NCI-H1092 treated with DMSO at 0.1 percent for 48 hours (cell line): ENCODE measurements at places on chromosomes 6 and 20.

DNA sequence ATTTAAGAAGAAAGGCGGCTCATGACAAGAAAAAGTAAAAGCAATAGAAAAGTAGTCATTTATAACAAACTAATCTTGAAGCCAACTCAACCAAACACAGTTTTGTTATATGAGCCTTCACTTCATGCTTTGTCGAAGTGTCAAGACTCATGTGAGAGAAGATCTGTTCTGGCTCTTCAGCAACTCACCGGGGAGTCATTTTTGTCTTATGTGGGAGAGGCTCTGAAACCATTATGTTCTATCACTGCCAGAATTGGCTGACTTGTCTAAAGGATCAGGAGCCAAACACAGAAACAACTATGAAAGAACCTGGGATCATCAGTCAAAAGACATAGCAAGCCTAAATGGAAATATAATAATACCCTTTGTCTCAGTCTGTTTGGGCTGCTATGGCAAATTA, 105.2 kb downstream of the CDK19 start:
- no peak for DNase-seq

DNA sequence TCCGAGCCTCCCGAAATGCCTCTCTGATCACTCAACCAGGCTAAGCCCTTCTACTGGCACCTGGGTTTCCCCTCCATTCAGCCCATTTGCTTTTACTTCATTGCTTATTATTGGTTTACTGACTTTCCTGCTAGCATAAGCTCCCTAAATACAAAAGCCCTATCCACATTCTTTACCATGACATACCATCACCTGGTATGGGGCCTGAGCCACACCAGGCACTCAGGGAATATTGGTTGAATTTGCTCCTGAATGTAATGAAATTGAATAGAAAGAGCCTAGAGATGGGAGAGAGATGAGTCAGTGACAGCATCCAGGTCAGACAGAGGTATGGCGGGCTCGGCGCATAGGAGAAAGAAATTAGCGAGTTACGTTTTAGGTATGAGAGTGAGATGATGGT, 120.0 kb downstream of the CD164 start:
- no peak for DNase-seq

GRCh38 chr20:10453241-10453640, 18.1 kb downstream of the SLX4IP start:
- DNase-seq = no peak

- DNase-seq = no peak
Observed at GRCh38 chr20:24653306-24653705, 183.9 kb downstream of the SYNDIG1 start.

GRCh38 chr6:96576221-96576620, 13.3 kb downstream of the FHL5 start:
- no peak for DNase-seq

GRCh38 chr20:5044075-5044620, 42.8 kb upstream of the SLC23A2 start:
- DNase-seq = no peak

- no peak for DNase-seq
Observed at GRCh38 chr6:125469915-125470314, 168.1 kb upstream of the HDDC2 start.

GRCh38 chr20:57265336-57265996, 975 bp downstream of the BMP7 start:
- DNase-seq = no peak

GRCh38 chr6:136723780-136724179, 68.5 kb downstream of the MAP3K5 start:
- no peak for DNase-seq

DNA sequence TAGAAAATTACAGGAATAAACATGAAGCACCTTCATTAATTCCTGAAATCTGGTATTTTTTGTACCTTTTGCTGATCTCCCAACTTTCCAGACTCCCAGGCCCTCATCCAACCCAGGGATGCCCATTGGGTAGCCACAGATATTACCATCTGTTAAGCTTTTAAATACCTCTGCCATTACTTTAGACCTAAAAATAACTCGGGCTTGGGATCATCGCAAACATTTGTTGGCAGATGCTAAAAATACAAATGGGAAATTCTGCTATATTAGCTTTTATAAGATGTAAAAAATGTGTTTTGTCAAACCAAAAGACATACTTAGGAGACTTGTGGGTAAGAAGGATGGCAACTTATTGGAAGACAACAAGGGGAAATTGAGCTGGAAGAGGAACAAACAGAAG, 376.1 kb downstream of the CENPW start:
- no peak for DNase-seq

- DNase-seq = no peak
Observed at GRCh38 chr6:62446647-62447316, 160.8 kb upstream of the KHDRBS2 start.

DNA sequence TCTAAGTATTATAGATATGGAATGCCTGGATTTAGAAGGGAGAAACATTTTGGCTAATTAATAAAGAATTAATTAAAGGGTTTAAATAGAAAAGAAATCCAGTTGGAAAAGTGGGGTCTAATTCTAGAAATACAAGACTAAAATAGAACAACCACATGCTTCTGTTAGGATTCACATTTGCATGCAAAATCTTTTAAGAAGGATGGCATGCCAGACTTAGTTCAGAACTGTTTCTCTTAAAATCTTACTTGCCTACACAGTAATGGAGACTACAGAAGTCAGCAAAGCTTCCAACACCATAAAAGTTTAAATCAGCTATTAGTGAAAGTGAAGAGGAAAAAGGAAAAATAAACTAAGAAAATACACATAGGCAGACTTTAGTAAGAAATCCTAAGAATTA, 32.7 kb upstream of the KATNA1 start:
- no peak for DNase-seq

DNA sequence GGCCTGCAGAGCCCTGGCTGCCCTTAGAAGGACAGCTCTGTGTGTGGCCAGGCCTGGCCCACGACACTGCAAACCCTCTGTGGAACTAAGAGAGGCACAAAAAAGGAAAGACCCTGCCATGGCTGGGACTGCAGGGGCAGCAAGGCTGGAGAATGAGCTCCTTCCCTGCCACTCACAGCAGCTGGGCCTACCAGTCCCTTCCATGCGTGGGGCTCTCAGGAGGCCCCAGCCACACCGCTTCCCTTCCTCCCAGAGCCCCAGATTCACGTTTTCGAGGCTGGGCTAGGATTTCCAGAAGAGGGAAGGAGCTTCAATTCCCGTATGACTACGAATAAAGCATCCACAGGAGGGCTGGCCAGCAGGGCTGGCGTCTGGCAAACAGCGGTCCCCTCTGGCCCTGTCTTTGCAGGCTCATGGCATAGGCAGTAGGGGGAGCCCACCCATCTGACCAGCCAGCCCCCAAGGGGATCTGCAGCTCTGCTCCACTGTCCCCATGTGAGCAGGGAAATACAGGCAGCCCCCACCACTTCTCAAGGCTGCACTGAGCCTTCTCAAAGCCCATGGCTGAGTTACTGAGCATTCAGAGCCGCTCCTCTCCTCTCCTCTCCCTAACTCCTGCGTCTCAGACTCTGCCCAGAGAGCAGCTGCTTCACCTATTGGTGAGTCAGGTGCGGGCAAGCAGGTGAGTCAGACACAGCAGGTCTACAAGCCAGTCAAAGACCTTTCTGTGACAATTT, 53.1 kb downstream of the NINL start:
- no peak for DNase-seq

GRCh38 chr6:132650429-132650828, 8.6 kb downstream of the TAAR1 start:
- DNase-seq = no peak

DNA sequence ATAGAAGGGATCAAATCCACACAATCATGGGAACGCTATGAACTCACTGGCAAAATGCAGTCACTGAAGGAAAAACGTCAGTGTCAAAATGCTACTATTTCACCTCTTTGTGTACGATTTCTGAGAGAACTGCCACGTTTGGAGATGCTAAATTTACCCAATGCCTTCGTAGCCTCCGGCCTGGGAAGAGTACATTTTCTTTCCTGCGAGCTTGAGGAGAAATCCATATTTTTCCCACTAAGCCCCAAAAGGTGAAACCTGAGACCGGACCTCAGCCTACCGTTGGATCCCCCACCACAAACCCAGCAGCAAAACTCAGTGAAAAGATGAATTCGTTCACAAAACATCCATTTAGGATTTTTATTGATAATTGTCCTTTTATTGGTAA, 131.7 kb downstream of the GPX5 start:
- no peak for DNase-seq

GRCh38 chr20:21315138-21315537, 12.0 kb downstream of the XRN2 start:
- no peak for DNase-seq

GRCh38 chr6:97282238-97282725, 734 bp downstream of the MMS22L start:
- DNase-seq = peak; percentile 3

- no peak for DNase-seq
Observed at GRCh38 chr20:54180931-54181330, 7.1 kb upstream of the CYP24A1 start.

DNA sequence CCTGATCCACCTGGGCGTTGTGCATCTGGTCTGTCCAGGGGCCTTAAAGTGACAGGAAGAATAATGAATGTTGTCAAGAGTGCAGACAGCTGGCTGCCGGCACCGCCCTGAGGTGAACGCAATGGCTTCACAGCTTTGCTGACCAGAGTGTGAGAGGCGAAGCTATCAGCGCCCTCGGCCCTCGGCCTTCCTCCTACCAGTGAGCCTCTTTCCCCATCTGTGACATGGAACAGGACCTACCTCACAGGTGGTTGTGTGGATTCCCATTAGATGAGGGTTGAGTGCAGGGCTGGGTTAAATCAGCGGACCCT, 54.8 kb downstream of the CTCFL start:
- DNase-seq = no peak

- no peak for DNase-seq
Observed at GRCh38 chr6:110543106-110543505, 66.7 kb upstream of the SLC22A16 start.

DNA sequence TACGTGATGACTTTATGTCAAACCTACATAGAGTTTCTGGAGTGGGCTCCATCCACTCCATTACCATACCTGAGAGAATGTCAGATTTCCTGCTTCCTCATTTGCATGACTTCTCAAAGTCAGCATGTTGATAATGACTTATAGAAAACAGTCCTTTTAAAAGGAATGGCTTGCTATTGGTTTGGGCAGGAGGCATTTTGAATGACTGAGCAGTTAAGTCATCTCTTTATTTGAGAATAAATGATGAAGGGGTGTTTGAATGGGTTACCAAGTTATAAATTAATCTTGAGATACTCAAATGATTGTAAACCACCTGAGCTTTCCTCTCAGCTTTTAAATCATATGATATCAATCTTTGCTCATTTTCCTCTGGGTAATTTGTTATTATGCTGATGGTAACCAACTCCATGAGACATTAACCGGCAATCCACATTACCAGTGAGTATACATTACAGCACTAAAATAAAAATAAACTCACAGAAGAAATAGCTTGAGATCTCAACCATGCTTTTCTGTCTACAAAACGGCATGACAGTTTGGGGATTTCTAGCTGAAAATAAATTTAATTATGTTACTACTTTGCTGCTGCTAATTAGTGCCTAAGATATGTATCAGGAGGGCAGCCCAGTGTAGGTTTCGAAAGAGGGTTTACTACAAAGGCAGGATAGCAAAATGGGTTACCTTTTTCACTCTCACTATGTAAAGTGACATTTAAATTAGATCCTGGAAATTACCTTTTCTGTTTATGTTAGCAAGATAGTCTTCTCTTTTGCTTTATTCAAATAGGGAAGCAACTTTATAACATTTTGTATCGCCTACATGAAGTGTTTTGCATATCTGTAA, 78.8 kb downstream of the RPS12 start:
- no peak for DNase-seq

DNA sequence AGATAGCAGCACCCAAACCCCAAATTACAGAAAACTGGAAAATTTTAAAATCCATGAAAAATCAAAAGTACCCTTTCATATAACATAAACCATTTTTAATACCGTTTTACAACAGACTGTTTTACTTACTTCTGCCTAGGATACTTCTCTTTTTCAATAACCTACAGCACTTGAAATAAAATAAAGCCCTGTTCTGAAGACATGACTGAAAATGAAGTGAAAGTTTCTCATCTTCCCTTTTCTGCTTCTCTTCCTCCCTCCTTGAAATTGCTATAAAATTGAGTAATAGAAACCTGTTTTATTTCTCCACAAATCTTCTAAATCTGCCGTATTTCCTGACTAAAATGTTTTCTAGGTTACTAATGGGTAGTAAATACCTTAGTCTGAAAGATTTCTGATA, 20.3 kb downstream of the MMS22L start:
- no peak for DNase-seq

- DNase-seq = no peak
Observed at GRCh38 chr6:156109713-156110112, 654.1 kb upstream of the NOX3 start.

DNA sequence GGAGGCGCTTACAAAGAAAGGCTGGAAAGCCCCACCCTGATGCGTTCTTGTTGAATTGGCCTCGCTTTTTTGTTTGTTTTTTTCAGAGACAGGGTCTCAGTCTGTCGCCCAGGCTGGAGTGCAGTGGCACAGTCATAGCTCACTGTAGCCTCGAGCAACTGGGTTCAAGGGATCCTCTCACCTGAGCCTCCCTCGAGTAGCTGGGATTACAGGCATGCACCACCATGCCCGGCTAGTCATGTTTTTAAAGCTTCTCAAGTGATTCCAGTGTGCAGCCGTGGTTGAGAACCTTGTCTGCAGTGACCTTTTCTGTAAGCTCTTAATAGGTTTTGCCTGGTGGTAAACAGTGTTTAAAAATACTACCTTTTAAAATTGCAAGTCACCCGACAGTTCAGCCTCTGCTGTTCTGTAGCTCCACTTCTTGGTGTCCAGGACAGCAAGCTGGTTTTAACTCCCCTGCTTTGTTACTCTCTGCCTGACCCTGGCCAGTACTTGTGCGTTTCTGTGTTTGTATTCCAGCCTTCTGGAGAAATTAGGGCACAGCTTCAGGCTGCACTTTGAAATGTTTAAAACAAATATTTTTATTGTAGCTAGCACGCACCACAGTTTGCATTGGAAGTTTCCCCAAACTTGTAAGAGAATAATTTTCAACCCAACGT, 54.4 kb downstream of the KDM1B start:
- peak; percentile 38 for DNase-seq

DNA sequence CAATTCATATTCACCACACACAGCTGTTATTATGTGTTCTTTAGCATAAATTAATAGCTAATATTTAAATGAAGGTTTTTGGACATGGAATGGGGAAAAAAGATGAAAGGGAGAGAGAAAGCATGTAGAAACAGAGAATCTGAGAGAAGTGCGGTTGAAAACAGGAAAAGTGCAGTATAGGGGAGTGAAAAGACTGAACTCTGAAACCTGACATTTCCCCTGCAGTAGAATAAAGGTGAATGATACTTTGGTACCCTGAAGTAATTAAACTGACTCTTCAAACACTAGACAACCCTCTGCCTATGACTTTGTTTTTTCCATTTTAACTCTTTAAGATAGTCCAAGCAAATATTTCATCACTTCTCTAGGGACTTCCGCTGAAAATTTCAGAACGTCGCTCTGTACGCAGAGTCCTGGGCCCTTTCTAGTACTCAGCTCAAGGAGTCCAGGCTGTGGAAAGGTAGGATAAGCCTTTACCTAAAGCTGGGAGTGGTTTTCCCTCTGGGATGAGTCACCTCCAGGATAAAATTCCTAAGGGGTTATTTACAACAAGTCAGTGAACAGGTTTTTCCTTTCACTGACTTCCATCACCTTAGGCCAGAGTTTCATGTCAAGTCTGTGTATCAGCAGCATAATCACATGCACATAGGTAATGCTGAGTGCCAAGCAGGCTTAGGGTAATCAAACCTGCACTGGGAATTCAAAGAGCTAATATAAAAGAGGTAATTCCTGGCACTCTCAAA, 614.5 kb downstream of the PKHD1 start:
- no peak for DNase-seq

- DNase-seq = peak; percentile 89
Observed at GRCh38 chr6:123997223-123997622, 193.6 kb downstream of the NKAIN2 start.

- DNase-seq = peak; percentile 1
Observed at GRCh38 chr6:5302995-5303622, 41.8 kb downstream of the FARS2 start.
